Esophagus muscularis mucosa (tissue), 4 donors: ENCODE measurements at places on chromosomes 13 and 19. TPM values are rescaled to one million over a fixed set of nuclear protein-coding genes. Genes with fewer than 3 reads are reported as not detected.

DNA sequence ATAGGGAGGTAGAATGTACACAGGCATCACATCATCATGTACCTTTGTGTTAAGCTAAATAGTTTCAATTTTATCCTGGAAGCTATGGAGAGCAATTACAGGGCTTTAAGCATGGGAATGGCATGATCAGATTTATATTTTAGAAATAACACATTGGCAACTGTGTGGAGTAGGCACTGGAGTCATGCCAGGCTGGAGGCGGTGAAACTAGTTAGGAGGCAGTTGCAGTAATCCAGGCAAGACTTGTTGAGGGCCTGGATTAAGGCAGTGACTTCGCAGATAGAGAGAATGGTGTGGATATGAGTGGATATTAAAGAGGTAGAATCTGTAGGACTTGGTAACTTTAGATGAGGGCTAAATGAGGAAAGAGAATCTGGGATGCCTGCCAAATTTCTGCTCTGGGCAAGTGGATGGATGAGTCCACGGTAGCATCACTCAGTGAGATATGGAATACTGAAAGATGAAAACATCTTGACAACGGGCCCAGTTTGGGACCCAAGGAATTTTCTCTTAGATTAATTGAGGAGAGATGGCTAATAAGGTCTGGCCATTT, 506.2 kb downstream of the FGF9 start:
- DNase-seq, result no peak

DNA sequence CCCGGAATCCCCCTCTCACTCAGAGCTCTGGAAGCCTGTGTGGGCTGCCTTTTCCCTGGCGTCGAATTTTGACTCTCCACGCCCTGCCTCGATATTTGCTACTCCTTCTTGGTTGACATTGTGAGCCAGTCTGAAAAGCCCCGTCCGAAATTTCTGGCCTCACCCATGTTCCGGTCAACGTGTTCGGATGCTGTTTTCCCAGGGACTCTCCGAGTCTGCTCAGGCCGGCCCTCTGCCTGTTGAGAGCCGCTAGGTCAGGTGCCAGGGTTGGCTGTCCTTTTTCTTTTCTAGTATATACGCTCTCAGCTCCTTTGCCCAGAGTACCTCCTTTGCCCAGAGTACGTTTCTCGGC, 6.8 kb upstream of the DGKH start:
- DNase-seq, result no peak

GRCh38 chr19:426725-427445, 17.9 kb upstream of the C2CD4C start:
- DNase-seq, result no peak

The CAPN12 gene
- 1.5 TPM for total RNA-seq

DNA sequence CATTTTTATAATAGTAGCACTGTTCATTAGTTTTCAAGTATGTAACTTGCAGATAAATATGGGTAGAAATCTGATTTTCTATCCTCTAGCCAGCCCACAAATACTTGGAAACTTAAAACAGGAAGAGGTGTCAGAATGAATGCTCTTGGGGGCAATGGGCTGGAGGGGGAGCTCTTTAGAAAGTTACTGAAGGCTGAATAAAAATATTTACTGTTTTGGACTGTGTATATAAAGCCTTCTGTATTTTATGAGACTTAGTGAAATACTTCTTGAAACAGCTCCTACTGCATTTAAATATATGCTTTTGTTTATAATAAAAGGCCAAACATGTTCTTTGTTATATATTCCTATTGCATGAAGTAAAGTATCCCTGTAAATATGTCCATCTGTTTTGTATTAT, 138.8 kb downstream of the RGCC start:
- DNase-seq, result no peak

DNA sequence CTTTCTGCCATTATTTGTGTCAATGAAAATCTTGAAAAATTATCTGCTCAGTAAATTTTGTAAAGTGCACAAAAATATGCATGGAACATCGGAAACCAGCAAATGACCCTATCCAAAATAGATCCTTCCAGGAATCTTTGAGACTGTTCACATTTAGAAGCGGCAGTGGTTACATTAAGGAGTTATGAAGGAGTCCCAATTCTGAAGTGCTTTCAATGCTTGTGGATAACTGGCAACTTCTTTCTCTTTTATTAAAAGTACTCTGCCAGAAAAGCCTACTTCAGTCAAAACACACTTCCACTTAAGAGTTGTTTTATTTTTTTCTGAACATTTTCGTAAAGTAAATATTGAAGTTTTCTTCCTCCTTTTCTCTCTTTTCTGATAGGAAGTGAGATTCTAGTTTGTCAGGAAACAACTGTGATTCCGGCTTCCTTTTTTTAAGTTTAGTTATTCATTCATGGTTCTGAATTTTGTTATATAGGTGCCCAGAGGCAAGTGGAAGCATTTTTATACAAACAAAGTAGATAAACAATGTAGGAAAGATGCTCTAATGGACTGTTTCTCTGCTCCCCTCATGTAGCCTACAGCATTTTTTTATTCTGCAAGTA, 83.5 kb downstream of the PCDH9 start:
- no peak for DNase-seq

GRCh38 chr13:43422116-43422515, 364.7 kb downstream of the ENOX1 start:
- DNase-seq, result no peak

The DCLK1 gene
- total RNA-seq, result 24.9 TPM

The PPFIA3 gene
- 4.7 TPM for total RNA-seq

- no peak for DNase-seq
These were observed 5.4 kb upstream of the LYPD5 start for GRCh38 chr19:43807651-43808050.

DNA sequence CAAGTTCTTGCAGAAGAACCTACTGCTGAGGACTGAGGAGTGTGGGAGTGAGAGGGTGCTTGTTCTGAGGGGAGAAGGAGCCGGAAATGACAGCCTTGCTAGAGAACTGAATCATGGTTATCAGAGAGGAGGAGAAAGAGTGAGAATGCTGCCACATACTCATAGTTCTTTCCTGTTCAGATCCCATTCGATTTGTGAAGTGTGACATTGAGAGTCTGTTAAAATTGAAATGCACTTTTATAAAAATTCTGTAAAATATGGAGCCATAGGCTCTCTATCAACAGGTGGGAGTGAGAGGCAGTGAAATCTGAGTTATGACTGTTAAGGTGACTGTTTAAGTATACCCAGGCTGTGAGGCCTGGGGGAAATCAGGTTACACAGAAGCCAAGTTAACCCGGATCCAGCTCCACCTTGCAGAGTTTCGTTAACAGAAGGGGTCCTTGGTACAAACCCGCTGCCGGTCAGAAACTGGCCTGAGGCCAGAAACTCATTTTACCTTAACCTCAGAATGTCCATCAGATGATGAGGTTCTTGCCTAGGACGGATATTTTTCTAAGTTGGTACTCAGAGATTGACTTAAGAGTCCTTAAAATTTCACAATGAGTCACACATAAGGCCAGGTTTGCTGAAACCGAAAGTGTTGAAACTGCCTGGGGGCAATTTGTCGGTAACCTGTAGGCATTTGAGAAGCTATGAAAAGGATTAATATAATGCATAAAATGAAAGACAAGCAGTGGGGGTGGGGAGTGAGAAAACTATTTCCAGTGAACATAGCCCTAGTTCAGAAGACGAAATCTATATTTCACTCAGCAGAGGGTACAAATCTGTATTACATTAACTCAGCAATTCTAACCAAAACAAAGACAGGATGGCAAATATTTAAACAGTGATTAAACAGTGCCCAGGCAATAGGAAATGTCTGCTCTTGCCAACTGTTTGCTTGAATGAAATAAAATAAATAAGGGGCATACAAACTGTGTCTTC, 350.5 kb downstream of the KCNRG start:
- peak; percentile 62 for DNase-seq

The ZNF548 gene
- total RNA-seq, result 26.3 TPM

GRCh38 chr13:22915442-22916082, 265.2 kb upstream of the SGCG start:
- no peak for DNase-seq

DNA sequence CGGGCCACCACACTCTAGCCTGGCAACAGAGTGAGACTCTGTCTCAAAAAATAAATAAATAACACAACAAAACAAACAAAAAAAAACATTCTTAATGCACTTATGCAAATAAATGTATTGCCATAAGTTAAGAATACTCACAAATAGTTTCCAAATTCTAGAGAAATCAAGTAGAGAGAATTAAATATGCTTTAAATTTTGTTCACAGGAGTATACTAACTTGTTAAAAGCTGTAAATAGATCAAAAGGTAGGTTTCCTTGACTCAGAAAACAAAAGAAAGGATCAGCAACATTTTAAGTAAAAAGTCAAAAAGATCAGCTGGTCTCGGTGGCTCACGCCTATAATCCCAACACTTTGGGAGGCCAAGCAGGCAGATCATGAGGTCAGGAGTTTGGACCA, 50.5 kb upstream of the ZNF429 start:
- no peak for DNase-seq
